ENCODE measurements at places on chromosomes 1 and 21.

- no peak for DNase-seq
Observed at GRCh38 chr1:14780271-14780670, 181.8 kb downstream of the KAZN start.

- DNase-seq: no peak
Observed at GRCh38 chr1:10835822-10836421, 39.5 kb upstream of the CASZ1 start.

DNA sequence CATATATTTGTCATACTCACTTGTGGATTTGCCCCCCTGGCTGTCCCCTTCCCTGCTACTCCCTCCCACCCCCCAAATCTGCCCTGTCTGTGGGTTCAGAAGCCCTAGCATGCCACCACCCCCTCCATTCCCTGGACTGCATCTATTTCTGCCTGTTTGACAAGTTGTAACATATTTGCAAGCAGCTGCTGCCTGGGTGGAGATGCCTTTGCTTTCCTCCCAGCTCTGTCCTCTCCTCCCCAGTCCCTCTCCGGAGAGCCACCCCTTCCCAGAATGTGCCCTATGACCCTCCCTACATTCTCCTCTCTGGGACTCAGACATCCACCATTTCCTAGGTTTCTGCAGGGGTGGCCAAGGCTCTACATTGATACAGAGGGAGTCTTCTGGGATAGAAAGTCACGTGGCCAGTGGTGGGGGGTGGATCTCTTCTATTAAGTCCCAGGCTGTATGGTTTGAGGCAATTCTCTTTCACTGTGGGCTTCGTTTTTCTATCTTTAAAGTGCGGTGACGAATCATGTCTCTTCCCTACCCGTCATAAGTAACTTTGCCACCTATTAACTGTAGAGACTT is 6.0 kb upstream of the MYOG start:
- no peak for DNase-seq

GRCh38 chr21:36250423-36251075 is 69.4 kb upstream of the MORC3 start:
- no peak for DNase-seq

DNA sequence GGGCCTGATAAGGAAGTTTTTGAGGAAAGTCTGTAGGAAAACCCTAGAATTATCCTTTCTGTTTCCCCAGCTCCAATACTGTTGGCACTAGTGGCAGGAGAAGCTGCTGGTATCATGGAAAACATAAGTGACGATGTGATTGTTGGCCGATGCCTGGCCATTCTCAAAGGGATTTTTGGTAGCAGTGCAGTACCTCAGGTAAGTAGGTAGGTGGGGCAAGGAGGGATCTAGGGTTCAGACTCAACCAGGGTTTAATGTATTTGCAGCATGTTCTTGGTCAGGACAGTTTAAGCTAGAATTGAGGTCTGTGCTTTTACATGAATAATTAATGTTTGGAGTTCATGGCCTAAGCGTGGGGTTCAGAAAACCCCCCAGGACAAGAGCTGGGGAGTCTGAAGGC is 62.1 kb downstream of the KDM1A start:
- DNase-seq: no peak

GRCh38 chr1:21647431-21648351 is 21.5 kb downstream of the RAP1GAP start:
- DNase-seq: peak; percentile 18

DNA sequence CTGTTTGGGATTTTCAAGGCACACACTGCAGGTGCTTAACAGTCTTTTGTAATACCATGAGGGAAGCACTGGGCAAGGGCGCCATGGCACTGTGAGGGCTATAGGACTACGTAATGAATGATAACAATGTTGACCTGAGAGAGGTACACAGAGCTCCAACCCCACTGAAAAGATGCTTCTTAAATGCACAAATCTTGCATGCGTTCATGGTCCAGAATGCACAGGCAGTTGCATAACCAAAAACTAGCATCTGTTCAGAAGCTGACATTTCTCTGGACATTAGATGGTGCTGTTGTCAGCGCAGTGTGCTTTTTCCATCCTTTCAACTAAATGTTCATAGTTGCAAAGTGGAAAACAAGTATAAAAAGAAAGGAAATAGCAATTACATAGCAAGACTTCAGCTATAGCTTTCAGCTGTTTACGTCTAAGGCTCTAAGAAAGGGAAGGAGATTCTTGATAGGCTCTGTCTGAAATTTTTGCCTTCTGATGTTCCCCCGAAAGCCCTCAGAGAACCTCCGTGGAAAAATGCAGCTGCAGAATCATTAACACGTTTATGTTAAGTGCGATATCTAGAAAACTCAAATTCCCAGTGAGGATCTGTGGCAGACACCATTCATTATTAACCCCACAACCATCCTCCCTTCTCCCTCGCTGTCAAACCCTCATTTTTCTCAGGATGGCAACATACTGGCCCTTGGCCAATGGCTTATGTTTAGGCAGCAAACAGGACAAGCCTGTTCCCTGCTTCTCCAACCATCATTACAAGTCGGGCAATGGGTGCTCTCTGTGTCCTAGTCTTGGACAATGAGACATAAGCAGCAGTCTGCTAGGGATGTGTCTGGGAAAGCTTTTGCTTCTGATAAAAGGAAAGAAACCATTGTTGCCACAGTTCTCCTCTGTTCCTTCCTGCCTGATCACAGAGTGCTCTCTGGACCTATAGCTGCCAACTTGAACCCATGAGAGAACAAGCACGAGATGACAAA is 8.2 kb upstream of the TARBP1 start:
- DNase-seq: no peak

DNA sequence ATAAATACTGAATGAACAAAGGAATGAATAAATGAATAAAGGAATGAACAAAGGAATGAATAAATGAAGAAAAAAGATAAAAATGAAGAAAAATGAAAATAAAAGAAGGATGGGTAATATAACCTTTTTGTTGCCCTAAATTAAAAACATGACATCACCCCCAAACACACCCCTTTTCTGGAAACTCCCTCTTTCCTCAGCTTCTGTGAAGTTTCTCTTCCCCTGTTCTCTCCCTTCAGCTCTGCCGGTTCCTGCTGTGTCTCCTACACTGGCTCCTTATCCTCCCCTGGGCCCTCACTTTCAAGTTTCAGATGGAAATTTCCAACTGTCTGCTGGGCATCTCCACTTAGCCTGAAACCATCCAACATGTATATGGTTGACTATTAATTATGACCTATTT is 37.9 kb downstream of the RAB3B start:
- DNase-seq: no peak

- DNase-seq: no peak
Observed at GRCh38 chr1:151839082-151839412, 573 bp downstream of the C2CD4D start.

- no peak for DNase-seq
Observed at GRCh38 chr1:228930479-228930957, 195.2 kb downstream of the RHOU start.

DNA sequence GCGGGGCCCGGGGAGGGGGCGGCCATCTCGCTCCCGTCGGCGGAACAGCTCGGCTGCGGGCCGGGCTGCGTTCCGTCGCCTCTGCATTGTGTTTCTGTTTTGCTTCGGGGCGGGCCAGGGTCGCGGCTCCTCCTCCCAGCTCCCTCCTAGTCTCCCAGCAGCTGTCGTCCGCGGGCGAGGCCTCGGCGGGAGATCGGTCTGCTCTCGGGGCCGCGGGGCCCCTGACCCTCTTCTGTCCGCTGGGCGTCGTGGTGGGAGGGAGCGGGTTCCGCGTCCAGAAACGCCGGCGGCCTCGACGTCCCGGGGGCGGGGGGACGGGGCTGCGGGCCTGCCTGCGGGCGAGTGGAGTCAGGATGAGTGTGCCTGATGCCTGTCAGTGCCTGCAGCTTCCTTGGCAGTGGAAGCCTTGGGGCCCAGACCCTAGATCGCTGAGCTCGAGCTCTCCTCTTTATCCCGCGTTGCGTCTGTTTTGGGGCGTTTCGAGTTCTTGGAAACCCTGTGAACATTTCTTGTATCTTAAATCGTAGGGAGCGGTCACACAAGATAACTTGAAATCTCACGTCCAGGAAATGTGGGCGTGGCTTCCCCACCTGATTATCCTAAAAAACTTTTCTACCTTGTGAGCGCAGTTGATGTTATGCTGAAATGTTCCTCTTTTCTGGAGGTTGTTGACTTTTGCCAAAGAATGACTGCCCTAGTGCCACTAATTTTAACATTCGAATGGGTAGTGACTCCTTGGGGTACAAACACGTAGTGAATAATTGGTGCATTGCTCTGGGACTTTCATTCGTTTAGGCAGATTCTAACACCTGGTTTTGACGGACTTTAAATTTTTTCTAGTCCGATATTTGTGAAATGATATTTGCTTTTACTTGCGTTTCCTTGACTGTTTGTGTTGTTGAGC is 676 bp downstream of the MORC3 start:
- no peak for DNase-seq

- no peak for DNase-seq
Observed at GRCh38 chr1:242886137-242886536, 361.6 kb upstream of the PLD5 start.

- no peak for DNase-seq
Observed at GRCh38 chr1:225710804-225711203, 57.9 kb upstream of the ENAH start.

- DNase-seq: no peak
Observed at GRCh38 chr1:179545321-179545720, 30.4 kb downstream of the NPHS2 start.

- DNase-seq: peak; percentile 74
Observed at GRCh38 chr1:111222308-111223125, 5.0 kb upstream of the CHI3L2 start.

GRCh38 chr1:183227422-183228346 is 41.6 kb downstream of the LAMC2 start:
- peak; percentile 29 for DNase-seq

- DNase-seq: no peak
Observed at GRCh38 chr1:207284209-207284897, 37.1 kb upstream of the CD55 start.

- no peak for DNase-seq
Observed at GRCh38 chr1:23461050-23461449, 22.9 kb downstream of the ASAP3 start.

- DNase-seq: no peak
Observed at GRCh38 chr1:32791881-32792280, 25.3 kb downstream of the YARS1 start.

- DNase-seq: no peak
Observed at GRCh38 chr1:41638086-41639024, 153.9 kb upstream of the EDN2 start.

DNA sequence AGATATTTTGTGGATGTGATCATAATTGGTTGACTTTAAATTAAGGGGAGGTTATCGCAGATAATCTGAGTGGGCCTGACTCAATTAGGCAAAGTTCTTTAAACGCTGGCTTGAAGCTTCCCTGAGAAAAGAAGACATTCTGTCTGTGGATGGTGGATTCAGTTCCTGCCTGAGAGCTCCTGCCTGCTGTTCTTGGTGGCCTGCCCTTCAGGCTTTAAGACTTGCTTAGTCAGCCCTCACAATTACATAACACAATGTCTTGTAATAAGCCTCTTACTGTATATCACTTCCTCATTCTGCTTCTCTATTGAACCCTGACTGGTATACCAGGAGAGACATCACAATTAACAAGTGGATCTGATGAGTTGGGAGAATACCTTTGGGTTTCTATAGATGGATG is 50.2 kb downstream of the KCNJ6 start:
- DNase-seq: no peak
